ENCODE measurements at places on chromosomes 7 and 10.

DNA sequence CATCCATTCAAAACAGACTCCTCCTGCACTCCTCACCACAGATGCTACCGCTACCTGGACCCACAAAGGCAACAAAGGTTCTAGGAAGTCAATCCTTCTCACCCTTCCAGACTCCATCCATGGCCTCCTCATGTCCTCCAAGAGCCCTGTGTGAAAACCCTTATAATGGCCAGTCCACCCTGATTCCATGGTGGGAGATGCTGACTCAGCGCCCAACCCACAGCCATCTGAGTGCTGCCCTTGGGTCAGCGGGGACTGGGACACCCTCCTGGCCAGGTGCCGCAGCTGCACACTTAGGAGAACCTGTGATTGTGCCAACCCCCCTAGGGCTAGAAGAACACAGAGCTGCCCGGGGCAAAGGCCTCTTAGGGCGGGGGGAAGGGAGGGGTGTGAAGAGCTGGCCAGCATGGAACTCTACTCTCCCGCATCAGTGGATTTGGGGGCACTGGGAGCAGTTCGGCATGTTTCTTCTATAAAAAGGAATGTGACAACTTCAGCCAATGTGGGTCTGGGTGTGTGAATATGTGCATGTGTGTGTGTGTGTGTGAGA lies 25.4 kb downstream of the TMEM273 start:
- no peak for DNase-seq

- no peak for DNase-seq
These were observed 45.0 kb upstream of the NMT2 start for GRCh38 chr10:15213461-15213861.

- DNase-seq: no peak
These were observed 252.8 kb upstream of the GPR26 start for GRCh38 chr10:123413353-123413752.

DNA sequence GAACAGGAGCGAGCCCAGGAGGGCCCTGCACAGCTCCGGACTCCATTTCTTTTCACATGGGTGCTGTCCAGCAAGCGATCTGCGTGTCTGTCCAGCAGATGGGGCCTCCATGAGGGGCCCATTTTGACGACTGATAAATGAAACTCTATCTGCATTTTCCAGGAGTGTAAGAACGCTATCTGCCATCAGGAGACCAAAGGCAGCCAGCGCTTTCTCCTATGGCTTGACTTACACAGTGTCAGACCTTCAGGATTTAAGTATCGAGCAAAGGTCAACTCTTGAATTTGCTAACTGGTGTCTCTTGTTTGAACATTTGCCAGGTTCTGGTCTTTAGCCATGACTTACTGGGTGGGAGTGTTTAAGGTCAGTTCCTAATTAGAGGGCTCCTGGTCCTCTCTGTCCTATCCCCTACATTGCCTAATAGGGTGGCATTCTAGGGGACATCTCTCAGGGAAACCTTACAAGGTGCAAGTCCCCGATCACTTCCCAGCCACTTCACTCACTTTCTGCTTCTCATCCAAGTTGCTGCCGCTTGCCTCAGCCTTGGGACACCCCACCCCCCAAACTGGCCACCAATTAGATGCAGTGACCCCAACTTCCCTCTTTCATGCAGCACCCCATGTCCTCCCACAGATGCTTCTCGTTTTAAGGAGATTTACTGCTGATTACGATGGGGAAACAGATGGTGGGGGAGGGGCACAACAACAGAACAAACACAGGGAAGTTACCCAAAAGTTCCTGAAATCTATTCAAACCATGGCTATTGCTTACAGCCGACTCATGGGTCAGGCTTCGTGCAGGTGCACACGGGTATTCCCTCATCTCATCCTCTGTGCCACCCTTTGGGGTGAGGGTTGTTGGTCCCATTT lies 20.0 kb downstream of the VSIR start:
- no peak for DNase-seq

GRCh38 chr7:26293569-26294308 lies 2.1 kb downstream of the SNX10 start:
- peak; percentile 37 for DNase-seq

- DNase-seq: no peak
These were observed 230.9 kb downstream of the AGMO start for GRCh38 chr7:15330943-15331342.

DNA sequence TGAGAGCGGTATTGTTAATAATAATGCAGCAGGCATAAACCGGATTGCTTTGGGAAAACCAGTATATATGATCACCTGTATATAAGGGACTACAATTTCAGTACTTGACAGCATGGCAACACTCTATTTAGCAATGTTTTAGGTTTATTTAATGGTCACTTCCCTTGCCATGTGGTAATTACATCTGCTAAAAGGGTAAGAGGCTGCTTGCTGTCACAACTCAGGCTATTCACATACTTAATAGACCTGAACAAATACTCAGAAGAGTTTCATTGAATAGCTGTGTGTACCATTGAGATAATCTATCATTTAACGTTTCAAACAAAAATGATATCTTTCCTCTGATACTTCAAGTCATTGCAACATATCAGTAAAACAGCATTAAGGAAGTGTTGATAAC lies 90.1 kb downstream of the PCDH15 start:
- DNase-seq: no peak

- no peak for DNase-seq
These were observed 106.2 kb upstream of the SEMA3D start for GRCh38 chr7:85292908-85293576.

DNA sequence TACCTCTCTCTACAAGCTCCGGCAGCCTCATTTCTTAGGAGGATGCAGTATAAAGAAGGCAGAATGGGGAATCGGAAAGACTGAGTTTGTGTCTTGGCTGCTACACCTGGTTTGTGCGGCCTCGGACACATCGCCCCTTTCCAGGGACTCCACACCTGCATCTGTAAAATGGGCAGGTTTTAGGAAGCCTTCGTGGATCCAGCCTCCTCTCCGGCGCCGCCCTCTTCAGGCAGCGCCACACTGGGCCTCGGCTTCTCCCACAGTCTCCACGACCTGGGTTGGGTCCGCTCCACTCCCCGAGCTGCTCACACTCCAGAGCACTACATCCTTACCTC lies 341 bp downstream of the GOT1 start:
- peak; percentile 2 for DNase-seq

GRCh38 chr10:99564361-99564760 lies 31.6 kb downstream of the NKX2-3 start:
- DNase-seq: no peak

DNA sequence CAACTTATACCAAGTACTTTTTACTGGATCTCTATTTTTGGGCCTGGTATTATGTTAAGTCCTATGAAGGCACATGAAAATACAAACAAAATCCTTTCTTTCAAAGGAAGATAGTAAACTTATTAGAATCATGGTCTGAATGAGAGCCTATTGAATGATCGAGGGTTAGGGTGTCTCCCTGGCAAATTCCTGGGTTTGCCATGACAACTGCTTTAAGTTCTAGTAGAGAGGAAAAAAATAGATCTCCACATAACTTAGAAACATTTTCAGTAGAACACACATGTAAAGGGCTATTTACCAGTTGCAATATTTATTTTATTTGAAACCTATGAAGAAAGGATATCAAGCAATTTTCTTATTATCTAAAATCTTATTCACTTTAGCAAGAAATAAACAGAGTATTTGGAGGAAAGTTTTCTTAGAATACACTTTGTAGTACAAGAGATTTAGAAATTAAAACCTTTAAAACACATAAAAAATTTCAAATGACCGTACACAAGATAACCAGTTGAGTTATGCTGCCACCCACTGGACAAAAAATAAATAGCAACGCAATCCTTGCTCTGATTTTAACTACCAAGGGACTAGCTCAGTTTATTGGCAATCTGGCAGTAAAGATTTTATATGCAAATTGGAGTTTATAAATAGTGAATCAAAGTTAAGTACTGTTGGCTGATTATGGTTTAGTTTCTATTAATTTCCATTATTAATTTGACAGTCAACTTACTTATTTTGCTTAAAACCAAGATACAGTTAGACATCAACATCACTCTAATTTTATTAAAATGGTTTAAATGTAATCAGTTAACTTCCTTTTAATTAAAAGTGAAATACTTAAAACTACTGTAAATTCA lies 33.9 kb downstream of the CACUL1 start:
- no peak for DNase-seq

GRCh38 chr10:12396093-12396492 lies 46.7 kb downstream of the CAMK1D start:
- no peak for DNase-seq

- no peak for DNase-seq
These were observed 252.3 kb upstream of the MKLN1 start for GRCh38 chr7:131075406-131075805.

GRCh38 chr10:42932735-42933447 lies 144.0 kb upstream of the RET start:
- DNase-seq: peak; percentile 64

DNA sequence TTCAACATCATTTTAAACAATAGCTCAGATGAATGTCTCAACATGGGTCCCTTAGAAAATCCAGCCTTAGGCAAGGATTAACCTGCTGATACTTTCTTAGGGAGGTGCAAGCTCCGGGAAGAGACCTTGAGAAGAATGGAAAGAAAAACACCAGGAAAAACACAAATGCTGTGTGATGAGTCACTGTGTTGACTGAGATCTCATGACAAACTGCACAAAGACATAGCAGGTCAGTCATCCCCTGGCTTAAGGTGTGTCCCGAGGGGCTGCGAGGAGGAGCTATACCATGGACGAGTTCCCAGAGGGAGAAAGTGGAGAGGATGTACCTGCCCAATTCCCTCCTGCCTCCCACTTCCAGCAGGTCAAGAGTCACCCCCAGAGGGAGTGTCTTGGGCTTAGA lies 98.0 kb downstream of the TEX36 start:
- DNase-seq: no peak

GRCh38 chr10:6115411-6115810 lies 26.6 kb downstream of the RBM17 start:
- no peak for DNase-seq

DNA sequence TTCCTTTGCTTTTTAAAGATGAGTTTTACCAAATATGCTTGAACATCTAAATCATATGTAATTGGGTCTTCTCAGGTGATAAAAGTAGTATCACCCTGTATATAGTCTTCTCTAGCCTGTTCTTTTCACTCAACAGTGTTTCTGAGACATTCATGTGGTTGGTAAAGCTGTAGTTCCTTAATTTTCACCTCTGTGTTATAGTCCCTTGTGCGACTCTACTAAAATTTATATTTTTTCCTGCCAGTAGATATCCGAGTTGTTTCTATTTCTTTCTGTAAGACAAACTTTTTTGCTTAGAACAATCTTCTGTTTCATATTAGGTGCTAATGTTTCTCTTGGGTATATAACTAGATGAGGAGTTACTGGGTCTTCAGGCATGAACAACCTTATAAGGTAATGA lies 35.6 kb downstream of the SYPL1 start:
- DNase-seq: no peak

DNA sequence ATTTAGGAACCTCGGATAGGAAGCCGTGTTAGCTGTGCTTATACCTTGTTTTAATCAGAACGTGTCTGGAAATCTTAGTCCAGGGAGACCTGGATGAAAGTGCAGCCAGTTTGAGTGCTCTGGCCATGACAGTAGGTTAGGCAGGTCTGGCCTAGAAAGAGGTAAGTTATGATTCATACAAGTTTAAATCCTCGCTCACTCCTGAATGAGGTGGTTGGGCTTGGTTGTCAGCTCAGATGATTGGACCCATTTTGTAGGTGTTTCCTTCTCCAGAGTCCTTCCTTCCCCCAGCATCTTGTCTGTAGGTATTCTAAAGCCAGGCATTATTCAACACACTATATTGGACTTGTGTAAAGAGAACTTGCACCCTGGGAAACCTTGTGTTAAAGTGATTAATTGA lies 561.9 kb upstream of the GALNT17 start:
- DNase-seq: no peak

- no peak for DNase-seq
These were observed 19.7 kb downstream of the ADGRA1 start for GRCh38 chr10:133107442-133107841.

DNA sequence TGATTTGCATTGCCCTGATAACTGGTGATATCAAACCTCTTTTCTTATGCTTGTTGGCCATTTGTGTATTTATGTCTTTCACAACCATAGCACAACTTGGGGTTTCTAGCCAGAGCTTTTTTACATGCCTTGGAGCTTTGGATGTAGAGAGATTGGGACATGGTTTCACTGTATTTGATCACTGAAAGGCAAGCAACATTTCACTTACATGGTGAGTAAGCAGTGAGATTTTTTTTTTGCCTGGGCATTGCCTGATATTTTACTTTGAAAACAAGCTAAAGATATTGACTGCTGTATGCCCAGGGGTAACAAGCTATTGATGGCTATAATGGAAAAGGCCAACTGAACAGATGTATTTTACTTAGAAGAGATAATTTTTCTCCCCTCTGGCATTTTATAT lies 259.0 kb downstream of the PHTF2 start:
- DNase-seq: no peak

DNA sequence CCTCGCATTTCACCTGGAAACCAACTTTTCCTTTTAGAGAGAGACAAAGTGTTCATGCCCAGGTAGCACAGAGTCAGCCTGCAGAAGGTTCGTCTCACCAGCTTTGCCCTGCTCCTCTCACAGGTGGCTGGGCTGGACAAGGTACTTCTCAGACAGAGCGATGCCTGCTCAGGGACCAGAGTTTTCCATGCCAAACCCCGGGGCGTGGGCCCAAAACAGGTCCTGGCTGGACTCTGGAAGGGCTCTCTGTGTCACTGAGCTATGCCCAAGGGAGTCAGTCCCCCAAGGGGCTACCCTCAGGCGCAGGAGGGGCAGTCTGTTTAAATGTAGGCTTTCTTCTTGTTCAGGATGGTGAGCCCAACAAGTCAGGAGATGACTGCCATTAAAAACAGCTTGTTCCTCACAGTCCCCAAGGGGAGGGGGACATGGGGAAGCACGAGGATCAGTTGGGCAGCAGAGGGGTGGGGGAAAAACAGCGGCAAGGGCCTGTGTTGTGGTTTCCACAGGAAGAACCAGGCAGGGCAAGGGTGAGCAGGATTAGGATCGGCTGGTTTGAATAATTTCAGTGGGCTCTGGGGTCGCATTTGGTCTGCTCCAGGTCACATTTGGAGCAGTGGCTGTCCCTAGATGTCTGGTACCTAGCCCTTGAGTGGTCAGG lies 55.5 kb upstream of the FIGNL1 start:
- no peak for DNase-seq

DNA sequence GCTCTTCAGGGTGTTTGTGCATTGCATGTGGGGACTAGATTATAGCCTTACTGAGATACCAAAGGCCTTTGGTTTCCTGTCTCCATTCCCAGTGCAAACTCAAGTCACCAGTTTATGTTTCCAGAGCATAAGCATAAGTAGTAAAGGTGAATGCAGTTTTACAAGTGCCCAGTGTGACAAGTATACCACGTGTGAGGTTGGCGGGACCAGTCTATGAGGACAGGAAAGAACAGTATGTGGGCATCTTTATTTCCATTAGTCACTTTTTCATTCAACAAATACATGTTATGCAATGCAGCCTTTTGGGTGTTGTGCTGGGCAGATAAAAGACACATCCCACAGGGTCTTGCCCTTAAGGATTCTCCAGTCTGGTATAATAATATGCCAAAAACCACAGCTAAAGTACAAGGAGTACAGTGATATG lies 146.5 kb downstream of the ARID5B start:
- peak; percentile 36 for DNase-seq
